ENCODE measurements at places on chromosomes 16 and 17. TPM values are rescaled to one million over a fixed set of nuclear protein-coding genes. Genes with fewer than 3 reads are reported as not detected.

MYH3 gene
- total RNA-seq: 0.04 TPM

MEIOB gene
- total RNA-seq: 9.0 TPM

TMEM238L gene
- total RNA-seq: not detected

CRHR1 gene
- total RNA-seq: 1.2 TPM

CHST6 gene
- 0.04 TPM for total RNA-seq

DRC3 gene
- 1.4 TPM for total RNA-seq

MYOCD gene
- 4.9 TPM for total RNA-seq

PRSS33 gene
- 0.10 TPM for total RNA-seq

SLC26A11 gene
- 3.6 TPM for total RNA-seq

TNFRSF12A gene
- total RNA-seq: 312 TPM

KRTAP4-4 gene
- total RNA-seq: not detected

KRT34 gene
- total RNA-seq: 0.12 TPM

SLC38A8 gene
- not detected for total RNA-seq

TP53TG3B gene
- not detected for total RNA-seq

NPB gene
- not detected for total RNA-seq

USP10 gene
- total RNA-seq: 79.5 TPM

CCL8 gene
- not detected for total RNA-seq

SYCE1L gene
- total RNA-seq: 0.68 TPM

VAT1L gene
- total RNA-seq: 6.4 TPM

SMPD3 gene
- total RNA-seq: not detected

PPM1E gene
- 0.88 TPM for total RNA-seq

EPOP gene
- 3.2 TPM for total RNA-seq

KRTAP3-2 gene
- total RNA-seq: not detected

TEKT3 gene
- not detected for total RNA-seq

PRR15L gene
- total RNA-seq: not detected

CARHSP1 gene
- total RNA-seq: 118 TPM

TBC1D3G gene
- total RNA-seq: not detected

ASIC2 gene
- not detected for total RNA-seq

VTN gene
- total RNA-seq: not detected

BAIAP3 gene
- total RNA-seq: 1.3 TPM

MRPL38 gene
- 54.0 TPM for total RNA-seq

TTLL6 gene
- 0.12 TPM for total RNA-seq

ATP2A3 gene
- 0.04 TPM for total RNA-seq

CACNG1 gene
- total RNA-seq: not detected

RHBDF1 gene
- 12.4 TPM for total RNA-seq

Measured in H4 (cell line).